ENCODE measurements at places on chromosomes 12 and 14. TPM values are rescaled to one million over a fixed set of nuclear protein-coding genes. Genes with fewer than 3 reads are reported as not detected.

DNA sequence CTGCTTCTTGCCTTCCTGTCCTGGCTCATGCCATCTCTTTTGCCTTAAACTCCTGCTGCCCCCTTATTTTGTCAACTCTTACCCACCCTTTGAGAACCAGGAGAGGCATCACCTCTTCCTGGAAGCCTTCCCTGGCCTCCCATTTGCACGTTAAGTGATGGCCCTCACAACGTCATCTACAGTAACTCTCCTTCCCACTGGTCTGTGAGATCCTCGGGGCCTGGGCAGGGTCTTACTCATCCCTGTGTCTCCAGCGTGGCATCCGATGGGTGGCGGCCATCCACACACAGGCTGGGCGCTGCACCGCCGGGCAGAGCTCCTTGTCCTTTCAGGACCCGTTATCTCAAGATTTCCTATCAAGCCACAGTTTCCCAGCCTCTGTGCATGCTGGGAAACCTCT, 16.8 kb upstream of the CACNA2D4 start:
- no peak for DNase-seq

- DNase-seq = no peak
Measured at GRCh38 chr14:57747036-57747435, 118.9 kb downstream of the SLC35F4 start.

DNA sequence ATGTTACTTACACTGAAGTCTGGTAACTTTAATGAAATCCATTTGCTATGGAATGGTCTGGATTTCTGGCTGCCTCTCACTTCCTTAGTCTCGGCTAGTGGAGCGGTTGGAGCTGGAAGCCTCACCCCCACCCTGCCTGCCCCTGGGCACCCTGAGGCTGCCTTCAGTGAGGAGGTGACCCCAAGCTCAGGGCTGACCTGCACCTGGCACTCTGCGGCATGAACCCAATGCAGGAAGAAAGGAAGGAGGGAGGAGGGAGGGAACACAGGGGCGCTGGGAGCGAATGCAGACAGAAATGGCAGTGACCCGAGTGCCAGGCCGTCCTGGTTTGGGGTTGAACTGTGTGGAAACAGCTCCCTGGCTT, 353.1 kb downstream of the TMEM121 start:
- DNase-seq = no peak

DNA sequence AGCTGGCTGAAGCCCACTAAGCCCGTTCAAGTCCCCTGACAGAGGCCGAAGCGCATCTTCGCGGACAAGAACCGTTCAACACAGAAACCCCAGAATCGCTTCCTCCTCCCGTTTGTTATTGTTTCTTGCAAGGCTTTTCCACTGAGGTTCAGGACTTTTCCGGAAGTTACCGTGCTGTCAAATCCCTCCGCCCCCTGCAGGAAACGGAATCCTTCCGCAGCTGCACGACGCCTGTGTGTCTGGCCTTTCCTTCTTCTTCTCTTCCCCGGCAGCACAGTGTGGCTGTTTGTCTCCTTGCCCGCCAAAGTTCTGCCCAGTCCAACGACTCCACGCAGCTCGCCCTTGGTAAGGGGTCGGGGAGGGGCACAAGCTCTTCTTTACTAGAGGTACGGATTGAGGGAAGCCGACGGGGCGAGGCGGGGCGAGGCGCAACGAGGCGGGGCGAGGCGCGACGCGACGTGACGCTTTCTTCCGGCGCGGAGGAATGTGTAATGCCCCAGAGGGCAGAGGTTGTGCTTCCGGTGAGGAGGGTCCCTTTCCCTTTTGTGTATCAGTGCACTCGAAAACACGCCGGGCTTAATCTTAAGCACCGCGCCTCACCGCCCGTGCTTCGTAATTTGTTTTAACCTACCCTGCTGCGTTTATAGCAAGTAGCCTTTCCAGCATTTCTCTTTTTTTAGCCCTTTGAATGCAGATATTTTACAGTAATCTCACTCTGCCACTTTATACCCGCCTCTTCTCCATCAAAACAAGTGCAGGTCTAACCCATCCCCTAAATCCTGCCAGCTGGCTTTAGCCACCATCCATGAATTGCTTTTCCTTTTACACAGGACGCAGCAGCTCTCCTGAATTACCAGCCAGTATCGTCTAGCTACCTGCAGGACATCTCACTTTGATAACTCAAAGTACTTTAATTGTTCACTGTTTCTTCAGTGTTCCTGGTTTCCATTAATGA, at the start of gene KDM5A:
TSS of gene KDM5A (minus strand) at position 179 of the 955 bp plus-strand sequence. CDS start 229 bp downstream, outside the sequence.
- DNase-seq = peak; percentile 95

DNA sequence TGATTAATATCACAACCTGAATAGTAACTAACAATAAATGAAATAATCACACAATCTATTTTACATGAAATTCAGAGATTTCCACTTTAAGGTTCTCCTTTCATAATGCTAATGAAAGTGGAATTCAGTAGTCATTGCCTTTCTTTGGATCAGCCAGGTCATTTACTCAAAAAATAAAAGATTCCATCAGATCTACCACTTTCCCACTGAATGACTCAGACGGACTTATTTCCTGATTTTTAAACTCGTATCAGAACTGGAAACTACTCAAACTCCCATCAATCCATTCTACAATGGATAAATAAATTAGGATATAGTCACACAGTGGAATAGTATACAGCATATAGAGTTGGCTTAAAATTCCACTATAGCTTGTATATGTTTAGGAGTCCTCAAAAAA, 237.1 kb downstream of the MED13L start:
- DNase-seq = no peak

- no peak for DNase-seq
Measured at GRCh38 chr14:103395244-103395643, 10.0 kb downstream of the MARK3 start.

- DNase-seq = no peak
Measured at GRCh38 chr12:32089586-32089985, 17.1 kb upstream of the BICD1 start.

- no peak for DNase-seq
Measured at GRCh38 chr12:105928436-105928835, 210.3 kb downstream of the NUAK1 start.

- DNase-seq = no peak
Measured at GRCh38 chr12:65308601-65309071, 30.2 kb downstream of the MSRB3 start.

- DNase-seq = no peak
Measured at GRCh38 chr12:58711974-58712373, 208.3 kb downstream of the LRIG3 start.

- DNase-seq = no peak
Measured at GRCh38 chr12:102680304-102680703, 199.9 kb upstream of the IGF1 start.

DNA sequence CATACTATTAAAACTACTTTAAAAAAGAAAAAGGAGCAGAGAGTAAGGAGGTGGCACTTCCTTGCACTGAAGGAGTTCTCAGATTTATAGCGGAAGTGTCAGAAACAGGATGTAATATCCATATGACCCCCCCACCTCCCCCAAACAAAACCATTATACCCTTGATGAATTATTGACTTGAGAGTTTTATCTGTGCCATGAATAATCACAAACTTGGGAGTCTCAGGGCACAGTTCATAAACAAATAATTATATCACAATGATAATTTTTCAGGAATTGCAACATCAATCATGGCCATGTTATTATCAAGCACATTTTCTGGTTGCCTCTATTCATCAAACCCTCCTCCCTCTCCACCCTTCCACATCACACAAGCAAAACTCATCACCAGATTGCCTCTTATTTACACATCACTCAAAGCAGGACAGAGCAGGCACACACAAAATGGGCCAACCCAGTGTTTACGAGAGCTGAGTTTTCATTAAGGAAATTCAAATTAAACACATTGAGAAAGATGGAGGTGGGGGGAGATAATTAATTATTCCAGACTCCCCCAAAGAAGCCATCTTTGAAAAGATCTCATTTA, 141.4 kb downstream of the EGLN3 start:
- DNase-seq = no peak

DNA sequence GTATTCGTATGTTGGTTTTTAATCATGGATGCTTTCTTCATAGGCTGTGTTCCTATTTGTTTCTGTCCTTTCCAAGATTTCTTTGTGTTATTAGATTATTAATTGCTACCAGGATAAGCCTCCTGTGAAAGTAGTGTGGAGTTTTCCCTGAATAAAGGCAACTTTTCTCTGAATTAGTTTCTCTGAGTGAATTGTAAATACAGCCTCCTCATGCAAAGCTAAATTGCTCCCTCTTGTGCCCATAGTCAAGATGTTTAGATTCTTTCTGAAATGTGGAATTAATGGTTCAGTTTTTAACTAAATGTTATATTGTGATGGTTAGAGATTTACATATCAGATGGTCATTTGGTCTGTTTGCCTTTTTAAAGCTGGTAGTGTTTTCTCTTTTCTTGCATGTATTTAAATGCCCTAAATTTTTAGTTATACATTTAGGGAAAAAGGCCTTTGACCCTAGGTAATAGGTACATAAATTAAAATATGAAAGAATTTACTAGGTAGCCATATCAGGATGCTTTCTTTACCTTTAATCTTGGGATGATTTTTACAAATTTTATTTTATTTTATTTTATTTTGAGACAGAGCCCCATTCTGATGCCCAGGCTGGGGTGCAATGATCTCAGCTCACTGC, 8.9 kb downstream of the APAF1 start:
- DNase-seq = no peak

- DNase-seq = no peak
Measured at GRCh38 chr12:51971679-51972421, 20.4 kb downstream of the ACVR1B start.

GRCh38 chr14:101090976-101091375, 187.5 kb upstream of the RTL1 start:
- DNase-seq = no peak

- no peak for DNase-seq
Measured at GRCh38 chr12:98154850-98155249, 360.5 kb upstream of the TMPO start.

DNA sequence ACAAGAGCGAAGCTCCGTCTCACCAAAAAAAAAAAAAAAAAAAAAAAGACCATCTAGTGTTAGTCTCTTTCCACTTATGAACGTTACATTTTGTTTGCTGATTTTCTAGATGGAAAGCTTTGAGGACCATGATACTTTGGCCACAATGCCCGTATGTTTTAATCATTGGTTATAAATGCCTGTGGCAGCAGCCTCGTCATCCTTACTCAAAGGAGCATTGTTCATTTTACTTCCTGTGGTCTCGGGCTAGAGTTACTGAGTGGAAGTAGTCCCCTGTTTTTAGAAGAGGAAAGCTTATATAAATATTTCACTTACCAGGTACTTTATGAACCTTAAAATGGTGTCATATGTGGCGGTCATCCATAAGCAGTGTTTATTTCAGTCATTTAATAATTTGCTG, 359.9 kb downstream of the AEBP2 start:
- no peak for DNase-seq

DNA sequence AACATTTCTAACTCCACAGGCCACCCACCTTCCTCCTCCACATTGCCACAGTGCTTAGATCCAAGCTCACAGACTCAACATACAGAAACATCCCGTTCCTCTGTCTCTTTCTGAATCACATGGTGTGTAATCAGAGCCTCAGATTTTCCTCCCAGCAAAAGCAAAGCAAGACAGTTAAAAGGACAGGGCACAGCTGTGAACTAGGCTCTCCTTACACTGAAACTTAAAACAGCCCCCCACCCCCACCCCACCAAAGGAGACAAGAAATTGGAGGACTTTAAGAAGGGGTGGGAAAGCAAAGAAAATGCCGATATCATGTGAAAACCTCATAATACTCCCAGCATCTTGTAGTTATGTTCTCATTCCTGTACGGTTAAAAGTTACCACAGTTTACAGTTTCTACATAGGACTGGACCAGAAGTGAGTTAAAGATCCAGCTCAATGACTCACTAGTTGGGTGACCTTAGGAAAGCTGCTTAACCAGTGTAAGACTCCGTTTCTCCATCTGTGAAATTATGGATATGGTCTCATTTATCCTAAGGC, 4.8 kb downstream of the YBX3 start:
- DNase-seq = no peak

GRCh38 chr14:57712102-57712501, 153.8 kb downstream of the SLC35F4 start:
- no peak for DNase-seq

- no peak for DNase-seq
Measured at GRCh38 chr14:91414475-91414833, 3.2 kb downstream of the CCDC88C start.

DNA sequence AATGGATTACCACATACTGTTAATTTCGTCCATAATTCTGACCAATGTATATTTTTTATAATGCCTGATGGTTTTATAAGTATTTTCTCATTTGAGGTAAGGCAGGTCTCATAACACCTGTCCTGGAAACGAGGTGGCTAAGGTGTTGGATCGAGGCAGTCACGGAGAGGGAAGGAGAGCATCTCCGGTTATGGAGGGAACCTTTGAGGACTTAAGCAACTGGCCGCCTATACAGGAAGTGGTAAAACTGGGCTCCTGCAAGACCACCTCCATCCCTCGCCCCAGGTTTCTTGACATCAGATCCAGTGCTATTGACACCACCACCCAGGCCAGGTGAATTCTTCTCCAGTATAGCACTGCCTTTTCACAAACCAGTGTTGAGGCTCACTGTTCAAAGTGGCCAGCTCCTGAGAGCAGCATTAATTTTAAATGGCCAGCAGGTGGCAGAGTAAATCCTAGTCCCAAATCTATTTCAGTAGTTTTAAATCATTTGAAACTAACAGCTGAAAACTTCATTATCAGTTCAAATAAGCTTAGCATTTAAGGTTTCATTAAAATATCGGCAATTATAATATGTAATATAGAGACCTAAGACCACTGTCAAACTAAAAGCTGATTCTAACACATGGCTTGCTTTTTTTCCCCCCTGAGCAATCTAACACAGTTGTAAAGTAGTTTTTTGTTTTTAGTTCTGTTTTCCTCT, 100.8 kb downstream of the PPM1A start:
- DNase-seq = no peak

Gene SLC38A4
- 11.3 TPM for total RNA-seq

Gene WDHD1
- total RNA-seq = 7.1 TPM

Gene TEX22
- 2.9 TPM for total RNA-seq

Gene RPS6KA5
- 0.54 TPM for total RNA-seq

Gene NR2C1
- 34.3 TPM for total RNA-seq

Gene C3AR1
- total RNA-seq = 0.27 TPM

Gene KRT77
- total RNA-seq = not detected

Gene ARHGAP9
- not detected for total RNA-seq

Gene SMAGP
- total RNA-seq = 8.5 TPM

Gene HOXC12
- not detected for total RNA-seq

Gene KRT72
- total RNA-seq = not detected

Gene CCDC197
- not detected for total RNA-seq

Gene OR11H12
- total RNA-seq = not detected

Gene DDX24
- total RNA-seq = 149 TPM

Gene CCDC175
- total RNA-seq = not detected
